ENCODE measurements at places on chromosomes 13 and 19.

- H3K27ac ChIP-seq: no peak overlapping the region
- H3K4me1 ChIP-seq: no peaks in the 10 kb centered on the region
- H3K36me3 ChIP-seq: peaks cover 41% of the 10 kb centered on the region
- no peak for DNase-seq
Observed at GRCh38 chr13:99558570-99559180, 57.4 kb downstream of the TM9SF2 start.

GRCh38 chr13:71879129-71879535 lies 12.1 kb upstream of the DACH1 start:
- H3K36me3 ChIP-seq: no peaks in the 10 kb centered on the region
- DNase-seq: no peak
- H3K4me3 ChIP-seq: peak overlapping the region; percentile 29

DNA sequence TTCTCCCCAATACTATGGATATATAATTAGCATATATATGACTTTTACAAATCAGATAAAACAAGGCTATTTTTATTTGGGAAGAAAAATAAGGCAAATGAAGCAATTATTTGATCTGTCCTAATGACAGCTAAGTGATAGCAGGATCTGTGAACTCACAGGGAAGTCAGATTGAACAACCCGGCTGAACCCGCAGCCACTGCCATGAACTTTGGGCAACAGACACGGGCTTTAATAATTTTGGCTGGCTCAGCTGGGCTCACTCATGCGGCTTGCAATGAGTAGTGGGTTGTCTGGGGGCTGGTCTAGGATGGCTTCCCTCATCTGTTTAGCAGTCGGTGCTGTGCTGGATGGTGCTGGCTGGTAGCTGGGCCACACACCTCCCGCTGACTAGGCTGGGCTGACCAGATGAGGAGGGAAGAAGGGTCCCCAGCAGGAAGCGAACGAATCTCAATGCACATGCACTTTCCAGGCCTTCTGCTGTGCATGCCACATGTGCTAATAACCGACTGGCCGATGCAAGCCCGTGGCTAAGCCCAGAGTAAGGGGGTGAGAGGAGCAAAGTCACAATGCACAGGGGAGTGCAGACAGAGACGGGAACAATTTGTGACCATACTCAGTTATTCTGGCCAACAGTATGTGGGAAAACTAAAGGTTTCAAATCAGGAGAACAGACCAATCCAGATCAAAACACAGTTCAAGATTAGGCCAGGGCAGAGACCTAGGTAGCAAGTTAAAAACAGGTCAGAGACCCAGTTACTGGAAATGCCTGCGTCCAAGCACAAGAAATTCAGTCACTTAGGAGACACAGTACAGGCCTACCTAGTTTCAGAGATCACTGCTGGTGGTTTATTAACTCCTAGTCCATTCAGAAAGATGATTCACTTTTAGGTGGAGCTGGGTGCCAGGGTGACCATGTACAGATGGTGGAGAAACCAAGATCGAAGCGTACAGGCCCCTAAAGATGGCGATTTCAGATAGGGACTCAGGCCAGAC lies 22.3 kb downstream of the CRYL1 start:
- H3K27ac ChIP-seq: no peak overlapping the region
- H3K27me3 ChIP-seq: no peaks in the 10 kb centered on the region
- no peak overlapping the region for H3K4me3 ChIP-seq
- no peak for DNase-seq
- no peaks in the 10 kb centered on the region for H3K4me1 ChIP-seq

- H3K4me1 ChIP-seq: peaks cover 5% of the 10 kb centered on the region
- peaks cover 20% of the 10 kb centered on the region for H3K27me3 ChIP-seq
- no peak overlapping the region for H3K27ac ChIP-seq
- DNase-seq: no peak
Observed at GRCh38 chr13:27273658-27274425, 3.2 kb downstream of the RASL11A start.

DNA sequence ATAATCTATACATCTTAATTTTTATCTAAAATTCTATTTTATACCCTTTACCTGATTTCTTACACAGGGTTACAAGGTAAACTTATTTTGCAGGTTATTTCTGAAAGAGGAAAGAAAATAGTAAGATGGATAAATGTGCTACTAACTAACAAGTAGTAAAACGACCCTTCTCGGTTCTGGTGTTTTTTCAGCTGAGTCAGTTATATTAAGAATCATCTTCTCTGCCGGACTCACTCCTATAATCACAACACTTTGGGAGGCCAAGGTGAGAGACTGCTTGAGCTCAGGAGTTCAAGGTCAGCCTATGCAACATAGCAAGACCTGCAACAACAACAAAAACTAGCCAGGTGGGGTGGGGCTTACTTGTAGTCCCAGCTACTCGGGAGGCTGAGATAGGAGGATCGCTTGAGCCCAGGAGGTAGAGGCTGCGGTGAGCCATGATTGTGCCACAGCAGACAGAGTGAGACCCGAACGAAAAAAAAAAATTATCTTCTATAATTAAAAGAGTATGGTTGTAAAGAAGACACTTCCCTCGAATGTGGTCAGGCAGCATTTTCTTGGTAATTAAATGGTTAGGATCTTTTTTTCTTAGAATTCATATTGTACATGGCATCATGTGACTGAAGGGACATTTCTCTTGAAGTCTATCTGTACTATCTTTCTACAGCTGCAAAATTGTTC lies 27.9 kb upstream of the RCBTB2 start:
- H3K4me1 ChIP-seq: peaks cover 52% of the 10 kb centered on the region
- H3K27ac ChIP-seq: peak overlapping the region; percentile 75
- peak; percentile 49 for DNase-seq
- peaks cover 35% of the 10 kb centered on the region for H3K27me3 ChIP-seq
- peak overlapping the region; percentile 71 for H3K4me3 ChIP-seq
- peaks cover 43% of the 10 kb centered on the region for H3K36me3 ChIP-seq

DNA sequence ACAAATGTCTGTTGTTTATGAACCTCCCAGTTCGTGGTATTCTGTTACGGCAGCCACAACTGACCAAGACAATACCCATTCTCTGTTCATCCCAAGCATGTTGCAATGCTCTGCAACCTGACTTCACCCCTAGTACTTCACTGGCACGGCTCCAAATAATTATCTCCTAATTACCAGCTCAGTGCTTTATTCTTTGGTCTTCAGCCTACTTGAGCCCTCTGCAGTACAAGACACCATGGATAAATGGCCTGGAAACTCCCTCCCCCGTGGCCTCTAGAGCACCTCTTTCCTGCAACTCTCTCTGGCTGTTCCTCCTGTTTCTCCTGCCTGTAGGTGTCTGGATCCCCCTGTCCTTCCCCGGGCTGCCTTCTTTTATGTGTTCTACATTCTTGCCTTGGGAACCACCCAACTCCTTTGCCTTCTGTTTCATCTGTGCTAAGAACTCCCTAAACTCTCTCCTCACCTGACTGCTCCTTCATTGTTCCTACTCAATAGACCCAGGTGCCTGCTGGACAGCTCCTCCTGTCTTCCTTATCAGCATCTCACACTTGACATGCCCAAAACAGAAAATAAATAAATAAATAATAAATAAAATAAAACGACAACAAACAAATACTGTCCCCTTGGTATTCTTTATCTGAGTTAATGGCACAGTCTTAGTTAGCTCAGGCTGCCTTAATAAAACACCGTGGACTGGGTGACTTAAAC lies 200.4 kb upstream of the IPO5 start:
- DNase-seq: no peak
- H3K36me3 ChIP-seq: no peaks in the 10 kb centered on the region
- H3K27me3 ChIP-seq: no peaks in the 10 kb centered on the region
- H3K27ac ChIP-seq: no peak overlapping the region

DNA sequence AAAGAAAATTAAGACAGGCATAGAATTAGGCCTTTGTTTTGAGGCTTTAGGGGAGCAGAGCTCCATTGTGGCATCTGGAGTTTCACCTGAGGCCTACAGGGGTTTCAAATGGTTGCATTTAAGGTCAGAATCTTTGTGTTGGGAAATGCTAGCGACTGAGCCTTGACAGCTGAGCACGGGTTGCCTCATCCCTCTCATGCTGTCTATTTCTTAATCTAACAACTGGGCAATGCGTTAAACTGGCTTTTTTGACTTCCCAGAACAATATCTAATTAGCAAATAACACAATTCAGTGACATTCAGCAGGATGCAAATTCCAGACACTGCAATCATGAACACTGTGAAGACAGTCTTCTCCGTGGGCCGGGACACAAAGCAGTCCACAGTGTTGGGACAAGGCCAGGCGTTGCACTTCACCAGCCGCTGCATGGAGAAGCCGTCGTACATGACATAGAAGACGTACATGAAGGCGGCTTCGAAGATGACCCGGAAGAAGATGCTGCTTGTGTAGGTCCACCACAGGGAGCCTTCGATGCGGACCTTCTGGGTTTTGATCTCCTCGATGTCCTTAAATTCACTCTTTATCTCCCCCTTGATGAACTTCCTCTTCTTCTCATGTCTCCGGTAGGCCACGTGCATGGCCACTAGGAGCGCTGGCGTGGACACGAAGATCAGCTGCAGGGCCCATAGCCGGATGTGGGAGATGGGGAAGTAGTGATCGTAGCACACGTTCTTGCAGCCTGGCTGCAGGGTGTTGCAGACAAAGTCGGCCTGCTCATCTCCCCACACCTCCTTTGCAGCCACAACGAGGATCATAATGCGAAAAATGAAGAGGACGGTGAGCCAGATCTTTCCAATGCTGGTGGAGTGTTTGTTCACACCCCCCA lies 3.8 kb downstream of the GJB2 start:
- DNase-seq: no peak
- H3K4me1 ChIP-seq: peaks cover 5% of the 10 kb centered on the region
- no peak overlapping the region for H3K4me3 ChIP-seq
